Neural crest cell (in vitro differentiated cells): ENCODE measurements at places on chromosomes 2 and 18. TPM values are rescaled to one million over a fixed set of nuclear protein-coding genes. Genes with fewer than 3 reads are reported as not detected.

WNT6 gene
- not detected in 2 replicates for total RNA-seq

TUBA4B gene
- total RNA-seq = not detected in 2 replicates

MYO1B gene
- total RNA-seq = 107 and 116 TPM in 2 replicates

CHRNG gene
- not detected in 2 replicates for total RNA-seq

NYAP2 gene
- total RNA-seq = 0.35 and 0.36 TPM in 2 replicates

OR6B2 gene
- total RNA-seq = not detected in 2 replicates

BOLL gene
- total RNA-seq = not detected in 2 replicates

CELF4 gene
- 1.8 and 1.9 TPM in 2 replicates for total RNA-seq

MALT1 gene
- total RNA-seq = 17.4 and 17.6 TPM in 2 replicates

TMEM163 gene
- total RNA-seq = 0.71 and 1.0 TPM in 2 replicates

YWHAQ gene
- 503 and 518 TPM in 2 replicates for total RNA-seq

GRCh38 chr2:72007402-72007801 is 140.3 kb downstream of the CYP26B1 start:
- DNase-seq = no peak
- H3K27ac ChIP-seq = no peak overlapping the region
- peaks cover 15% of the 10 kb centered on the region for H3K4me1 ChIP-seq
- peaks cover 3% of the 10 kb centered on the region for H3K27me3 ChIP-seq
- no peaks in the 10 kb centered on the region for H3K36me3 ChIP-seq
- H3K4me3 ChIP-seq = no peak overlapping the region

- peaks cover 7% of the 10 kb centered on the region for H3K4me1 ChIP-seq
- peaks cover 2% of the 10 kb centered on the region for H3K27me3 ChIP-seq
- no peak overlapping the region for H3K4me3 ChIP-seq
- H3K27ac ChIP-seq = no peak overlapping the region
- DNase-seq = no peak
These were observed 122.6 kb upstream of the SPRED2 start for GRCh38 chr2:65554765-65555591.

GRCh38 chr2:71235930-71236587 is 9.2 kb upstream of the PAIP2B start:
- H3K36me3 ChIP-seq = peaks cover 3% of the 10 kb centered on the region
- no peaks in the 10 kb centered on the region for H3K4me1 ChIP-seq
- H3K27me3 ChIP-seq = peaks cover 15% of the 10 kb centered on the region

DNA sequence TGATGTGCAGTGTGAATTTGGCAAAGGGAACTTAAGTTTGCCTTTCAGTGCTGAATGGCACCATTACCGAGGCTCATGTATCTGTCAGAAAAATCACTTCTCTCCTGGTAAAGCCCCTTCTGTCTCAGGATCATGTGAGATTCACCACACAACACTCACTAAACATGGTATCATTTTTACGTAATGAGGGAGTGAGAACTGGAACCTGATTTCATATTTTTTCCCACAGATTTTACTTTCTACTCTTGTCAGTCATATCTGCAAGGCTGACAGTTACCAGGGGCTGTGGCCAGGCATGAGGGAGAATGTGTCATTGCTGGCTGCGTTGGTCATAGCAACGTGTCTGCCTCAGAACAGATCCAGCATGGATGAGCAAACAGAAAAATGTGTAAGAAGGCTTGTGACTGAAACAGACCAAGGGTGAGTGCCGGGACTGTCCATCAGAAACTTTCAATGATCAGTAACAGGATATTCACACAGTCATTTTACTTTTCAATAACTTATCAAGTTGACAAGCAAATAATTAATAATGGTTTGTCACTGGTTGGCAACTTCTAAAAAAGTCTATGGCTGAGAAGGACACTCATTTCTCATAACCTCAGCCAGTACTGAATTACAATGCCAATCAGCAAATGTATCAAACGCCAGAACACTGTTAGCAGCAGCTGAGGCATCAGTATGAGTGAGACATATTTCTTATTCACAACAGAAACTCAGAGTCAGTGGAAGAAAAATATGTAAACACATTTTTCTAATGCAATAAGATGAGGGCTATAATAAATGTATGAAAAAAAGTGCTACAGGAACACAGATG is 100.5 kb downstream of the CDC42EP3 start:
- no peak for DNase-seq
- H3K27me3 ChIP-seq = no peaks in the 10 kb centered on the region
- H3K4me1 ChIP-seq = no peaks in the 10 kb centered on the region
- no peak overlapping the region for H3K27ac ChIP-seq

DNA sequence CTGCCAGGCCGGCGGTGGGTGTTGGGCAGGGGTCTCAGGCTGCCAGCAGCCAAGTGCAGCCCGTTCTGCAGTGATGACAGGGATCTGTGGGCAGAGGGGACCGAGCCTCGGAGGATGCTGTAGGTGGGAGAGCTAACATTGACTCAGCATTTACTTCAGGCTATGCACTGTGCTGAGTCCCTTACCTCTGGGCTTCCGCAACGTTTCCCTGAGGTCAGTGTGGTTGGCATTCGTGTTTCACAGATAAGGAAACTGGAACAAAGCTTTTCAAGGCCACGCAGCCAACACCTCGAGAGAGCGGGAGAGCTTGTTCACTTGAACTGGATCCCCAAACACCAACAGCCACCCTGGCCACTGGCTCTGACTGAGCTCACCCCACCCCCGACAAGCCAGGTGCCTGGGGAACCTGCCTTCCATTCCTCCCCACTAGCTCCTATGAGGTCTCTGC is 839 bp upstream of the GPR148 start:
- no peak overlapping the region for H3K27ac ChIP-seq
- H3K4me3 ChIP-seq = peak overlapping the region; percentile 86
- H3K4me1 ChIP-seq = peaks cover 5% of the 10 kb centered on the region
- H3K36me3 ChIP-seq = no peaks in the 10 kb centered on the region
- H3K27me3 ChIP-seq = peaks cover 22% of the 10 kb centered on the region

DNA sequence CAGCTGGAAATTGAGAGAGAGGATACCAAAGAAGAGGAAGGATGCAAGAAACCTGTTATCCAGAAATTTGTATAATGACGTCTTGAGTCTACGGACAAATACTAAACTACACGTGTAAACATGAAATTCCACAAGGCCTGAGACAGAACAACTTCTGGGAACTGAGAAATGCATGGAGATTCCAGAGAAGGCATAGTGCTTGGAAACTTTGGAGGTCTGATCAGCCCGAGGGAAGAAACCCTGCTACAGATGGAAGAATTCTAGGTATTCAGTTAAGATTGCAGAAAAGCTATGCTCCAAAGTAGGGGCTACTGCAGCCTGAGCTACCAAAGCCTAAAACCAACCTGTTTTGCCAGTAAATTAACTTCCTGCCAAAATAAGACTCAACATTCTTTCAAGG is 120.4 kb downstream of the PDCL3 start:
- no peak overlapping the region for H3K27ac ChIP-seq
- H3K4me1 ChIP-seq = no peaks in the 10 kb centered on the region
- H3K27me3 ChIP-seq = no peaks in the 10 kb centered on the region
- no peak overlapping the region for H3K4me3 ChIP-seq
- H3K36me3 ChIP-seq = no peaks in the 10 kb centered on the region

DNA sequence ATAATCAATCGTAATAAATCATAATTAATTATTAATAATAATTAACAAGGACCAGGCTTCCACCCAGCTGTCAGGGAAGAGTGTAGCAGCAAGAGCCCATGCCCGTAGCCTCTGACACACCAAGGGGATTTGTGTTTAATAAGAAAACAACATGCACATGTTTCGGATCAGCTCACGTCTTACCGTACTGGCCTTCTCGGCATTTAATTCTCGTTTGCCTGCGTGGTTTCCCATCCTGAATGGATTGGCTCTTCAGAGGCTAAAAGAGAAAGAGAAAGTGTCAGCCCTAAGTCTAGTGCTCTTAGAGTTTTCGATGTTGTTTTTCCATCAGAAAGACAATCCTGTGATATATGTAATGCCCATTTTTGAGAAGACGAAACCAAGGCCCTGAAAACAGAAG is 27.6 kb downstream of the MBP start:
- H3K36me3 ChIP-seq = no peaks in the 10 kb centered on the region
- no peak overlapping the region for H3K27ac ChIP-seq
- no peak for DNase-seq
- peaks cover 28% of the 10 kb centered on the region for H3K4me1 ChIP-seq

- H3K27me3 ChIP-seq = no peaks in the 10 kb centered on the region
- DNase-seq = no peak
- no peak overlapping the region for H3K27ac ChIP-seq
- no peak overlapping the region for H3K4me3 ChIP-seq
- H3K4me1 ChIP-seq = no peaks in the 10 kb centered on the region
These were observed 112.3 kb upstream of the LYPD1 start for GRCh38 chr2:132782176-132782783.

- H3K36me3 ChIP-seq = no peaks in the 10 kb centered on the region
- no peak for DNase-seq
- no peak overlapping the region for H3K4me3 ChIP-seq
- peaks cover 33% of the 10 kb centered on the region for H3K4me1 ChIP-seq
- no peaks in the 10 kb centered on the region for H3K27me3 ChIP-seq
- no peak overlapping the region for H3K27ac ChIP-seq
These were observed 10.2 kb downstream of the ASB18 start for GRCh38 chr2:236254001-236254400.

DNA sequence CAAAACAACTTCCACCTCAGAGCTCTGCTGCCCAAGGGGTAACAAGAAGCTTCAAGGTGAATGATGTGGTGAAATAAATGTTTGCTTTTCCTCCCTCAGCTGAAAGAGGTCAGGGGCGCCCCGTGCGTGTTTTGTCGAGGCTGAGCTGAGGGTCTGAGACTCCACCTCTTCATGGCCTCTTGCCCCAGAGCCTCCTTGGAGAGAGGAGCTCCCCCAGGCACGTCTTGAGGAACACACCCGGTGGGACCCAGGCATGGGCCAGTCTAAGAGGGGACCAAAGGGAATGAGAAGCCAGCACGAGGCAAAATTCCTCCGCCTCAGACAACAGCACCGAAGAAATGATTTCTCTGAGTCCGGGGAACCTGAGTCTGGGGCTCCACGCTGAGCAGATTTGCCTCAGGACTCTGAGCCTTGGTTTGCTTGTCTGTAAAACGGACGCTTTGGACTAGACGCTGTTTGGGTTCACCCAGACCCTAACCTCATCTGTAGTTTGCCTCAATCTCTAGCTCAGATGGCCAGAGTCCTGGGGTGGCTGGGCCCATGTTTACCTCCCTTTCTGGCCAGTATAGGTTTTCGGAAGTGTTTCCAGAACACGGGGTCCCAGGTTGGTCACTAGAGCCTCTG is 56.4 kb upstream of the ODC1 start:
- no peaks in the 10 kb centered on the region for H3K36me3 ChIP-seq
- H3K4me3 ChIP-seq = no peak overlapping the region
- peaks cover 5% of the 10 kb centered on the region for H3K4me1 ChIP-seq
- no peak for DNase-seq

DNA sequence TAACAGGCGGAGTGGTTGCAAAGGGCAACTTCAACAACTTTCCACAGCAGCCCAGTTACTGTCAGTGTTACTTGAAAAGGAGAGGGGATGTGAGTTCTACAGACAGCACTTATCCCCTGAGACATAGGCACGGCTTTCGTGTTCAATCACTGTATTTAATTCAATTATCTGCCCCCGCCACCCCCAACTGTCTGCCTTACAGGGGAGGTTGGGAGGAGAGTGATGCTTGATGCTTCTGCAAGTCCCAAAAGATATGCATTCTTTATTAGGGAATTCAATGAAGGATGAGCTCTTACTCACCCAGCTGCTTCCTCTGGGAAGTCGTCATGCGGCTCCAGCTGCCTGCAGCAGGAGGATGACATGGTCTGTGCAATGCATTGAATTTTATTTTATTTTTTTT is 639.9 kb downstream of the DCC start:
- H3K36me3 ChIP-seq = no peaks in the 10 kb centered on the region
- peaks cover 17% of the 10 kb centered on the region for H3K4me1 ChIP-seq
- no peaks in the 10 kb centered on the region for H3K27me3 ChIP-seq
- DNase-seq = peak; percentile 2

- no peak overlapping the region for H3K27ac ChIP-seq
- H3K4me1 ChIP-seq = peaks cover 7% of the 10 kb centered on the region
- DNase-seq = no peak
- H3K4me3 ChIP-seq = no peak overlapping the region
These were observed 37.7 kb downstream of the BCL11A start for GRCh38 chr2:60515721-60516226.

DNA sequence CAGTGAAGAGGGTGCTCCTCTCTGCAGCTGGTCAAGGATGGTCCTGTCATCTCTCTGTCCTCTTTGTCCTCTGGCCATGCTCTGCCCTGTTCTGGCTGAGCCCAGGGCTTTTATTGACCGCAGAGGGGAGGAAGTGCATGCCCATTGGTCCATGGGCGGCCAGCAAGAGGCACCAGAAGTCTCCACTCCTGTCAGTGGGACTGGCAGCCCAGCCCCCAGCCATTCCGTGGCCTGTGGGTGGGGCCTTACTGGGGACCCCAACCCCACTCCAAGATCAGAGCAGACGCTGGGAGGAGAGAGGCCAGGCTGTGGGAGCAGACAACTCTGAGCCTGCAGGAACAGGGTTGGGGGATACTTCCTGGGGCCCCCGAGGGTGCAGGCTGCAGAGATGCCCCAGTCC is 156.9 kb downstream of the CTNNA2 start:
- peaks cover 4% of the 10 kb centered on the region for H3K4me1 ChIP-seq
- DNase-seq = no peak
- H3K36me3 ChIP-seq = no peaks in the 10 kb centered on the region
- H3K4me3 ChIP-seq = no peak overlapping the region
- no peak overlapping the region for H3K27ac ChIP-seq

DNA sequence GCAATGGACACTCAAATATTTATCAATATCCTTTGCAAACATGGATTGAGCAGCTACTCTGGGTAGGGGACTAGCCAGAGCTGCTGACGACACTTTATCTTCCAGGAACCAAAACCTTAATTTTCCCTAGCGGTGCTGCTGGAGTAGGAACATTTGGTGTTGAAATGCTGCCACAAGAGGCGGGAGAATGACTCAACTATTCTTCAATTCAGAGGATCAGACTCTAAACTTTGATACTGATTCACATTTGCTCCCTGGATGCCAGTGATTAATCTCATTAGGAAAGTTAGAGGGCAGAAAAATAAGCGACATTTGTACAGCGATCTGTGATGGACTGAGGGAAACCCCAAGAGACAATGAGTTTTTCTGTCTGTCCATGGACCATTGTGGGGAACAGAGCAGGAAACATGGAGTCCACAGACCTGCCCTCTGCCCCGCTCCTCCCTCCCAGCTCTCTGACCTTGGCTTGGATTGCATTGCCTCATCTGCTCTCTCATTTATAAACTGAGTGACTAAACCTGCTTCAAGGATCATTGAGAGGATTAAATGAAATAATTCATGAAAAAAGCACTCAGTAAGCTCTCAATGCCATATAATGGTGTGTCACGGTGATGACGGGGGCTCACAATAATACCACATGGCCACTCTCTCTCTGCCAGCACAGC is 12.6 kb upstream of the EPB41L3 start:
- H3K4me1 ChIP-seq = peaks cover 18% of the 10 kb centered on the region
- H3K27ac ChIP-seq = no peak overlapping the region
- DNase-seq = no peak
- peaks cover 3% of the 10 kb centered on the region for H3K27me3 ChIP-seq

DNA sequence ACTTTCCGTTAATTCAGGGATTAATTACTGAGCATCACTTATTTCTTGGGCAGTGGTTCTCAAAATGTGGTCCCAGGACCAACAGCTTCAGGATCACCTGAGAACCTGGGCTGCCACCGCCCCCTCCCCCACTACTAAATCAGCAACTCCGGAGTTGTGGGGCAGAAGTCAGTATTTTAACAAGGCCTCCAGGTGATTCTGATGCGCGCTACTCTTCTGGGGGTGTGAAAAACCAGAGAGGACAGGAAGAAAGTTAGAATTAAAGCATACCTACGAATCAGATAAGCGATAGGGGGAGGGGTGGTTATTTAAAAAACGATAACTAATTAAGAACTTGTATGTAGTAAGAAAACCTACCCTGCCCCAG is 319 bp downstream of the ZSCAN30 start:
- peak overlapping the region; percentile 96 for H3K4me3 ChIP-seq
- H3K27me3 ChIP-seq = no peaks in the 10 kb centered on the region
- no peak for DNase-seq

GRCh38 chr2:239397931-239398471 is 2.8 kb downstream of the HDAC4 start:
- no peaks in the 10 kb centered on the region for H3K36me3 ChIP-seq
- peaks cover 72% of the 10 kb centered on the region for H3K4me1 ChIP-seq
- DNase-seq = no peak
- no peak overlapping the region for H3K27ac ChIP-seq
